Stomach (tissue), 19 donors: ENCODE measurements at places on chromosomes 11 and 22. TPM values are rescaled to one million over a fixed set of nuclear protein-coding genes. Genes with fewer than 3 reads are reported as not detected.

DNA sequence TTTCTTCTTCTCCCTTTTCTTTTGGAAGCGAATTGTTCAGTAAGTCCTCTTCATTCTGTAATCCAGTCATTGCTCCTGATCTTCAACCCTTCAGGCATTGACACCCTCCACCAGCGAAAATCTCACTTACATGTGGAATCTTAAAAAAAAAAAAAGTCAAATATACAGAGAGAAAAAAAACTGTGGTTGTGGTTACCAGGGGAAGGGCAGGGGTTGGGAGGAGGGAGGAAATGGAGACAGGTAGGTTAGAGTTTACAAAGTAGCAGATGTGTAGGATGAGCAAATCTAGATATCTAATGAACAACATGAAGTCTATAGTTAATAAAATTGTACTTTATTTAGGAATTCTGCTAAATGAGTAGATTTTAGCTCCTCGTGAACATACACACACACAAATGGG, 17.7 kb upstream of the TMEM123 start:
- no peak overlapping the region for H3K4me3 ChIP-seq
- H3K27me3 ChIP-seq = no peaks in the 10 kb centered on the region
- DNase-seq = no peak
- H3K4me1 ChIP-seq = peaks cover 30% of the 10 kb centered on the region
- H3K36me3 ChIP-seq = no peaks in the 10 kb centered on the region

OR5B3 gene
- not detected for total RNA-seq

DNA sequence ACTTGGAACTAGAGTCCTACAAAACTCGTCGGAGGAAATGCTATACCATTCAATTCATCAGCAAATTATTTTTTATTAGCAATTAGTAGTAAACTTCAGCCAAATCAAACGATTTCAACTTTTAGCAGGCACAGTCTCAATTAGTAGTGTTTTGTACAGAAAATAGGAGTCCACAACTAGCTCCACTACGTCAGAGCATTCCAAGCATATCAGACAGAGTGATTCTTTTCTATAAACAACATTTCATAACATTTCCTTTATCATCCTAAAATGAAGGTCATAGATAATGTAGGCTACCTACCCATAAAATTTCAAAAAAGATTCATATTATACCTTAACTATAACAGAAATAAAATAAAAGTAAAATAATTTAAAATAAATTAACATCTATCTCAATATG, 169.9 kb downstream of the KIF18A start:
- no peak for DNase-seq
- H3K4me3 ChIP-seq = no peak overlapping the region
- no peaks in the 10 kb centered on the region for H3K27me3 ChIP-seq
- no peak overlapping the region for H3K27ac ChIP-seq

DNA sequence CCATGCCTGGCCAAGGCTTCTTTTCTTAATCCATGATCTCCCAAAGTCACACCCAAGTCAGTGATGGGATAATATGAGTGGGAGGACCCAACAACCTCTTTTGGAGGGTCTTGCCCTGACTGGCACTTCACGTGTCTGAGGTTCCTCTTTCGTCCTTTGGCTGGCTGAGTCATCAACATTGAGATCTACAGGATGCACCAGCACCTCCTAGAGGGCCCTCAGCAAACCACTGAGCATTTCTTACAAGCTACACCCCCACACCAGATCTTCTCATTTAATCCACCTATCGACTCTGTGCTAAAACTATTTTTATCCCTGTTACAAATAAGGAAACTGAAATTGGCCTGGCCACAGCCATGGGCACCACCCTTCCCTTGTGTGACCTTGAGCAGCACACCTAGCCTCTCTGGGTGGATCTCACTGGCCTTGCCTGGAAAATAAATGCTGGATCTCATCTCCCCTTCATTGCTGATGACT, 63.4 kb downstream of the FLI1 start:
- no peaks in the 10 kb centered on the region for H3K36me3 ChIP-seq
- H3K27ac ChIP-seq = no peak overlapping the region
- no peak overlapping the region for H3K4me3 ChIP-seq
- H3K4me1 ChIP-seq = no peaks in the 10 kb centered on the region
- H3K27me3 ChIP-seq = no peaks in the 10 kb centered on the region
- no peak for DNase-seq

- H3K36me3 ChIP-seq = peaks cover 20% of the 10 kb centered on the region
- H3K27ac ChIP-seq = peak overlapping the region; percentile 20
- H3K4me3 ChIP-seq = no peak overlapping the region
- DNase-seq = peak; percentile 76
Observed at GRCh38 chr11:123083623-123084029, 21.7 kb upstream of the HSPA8 start.

APOA1 gene
- total RNA-seq = 22.9 TPM

ANO1 gene
- total RNA-seq = 32.7 TPM

- H3K27me3 ChIP-seq = no peaks in the 10 kb centered on the region
- H3K4me3 ChIP-seq = peak overlapping the region; percentile 65
- H3K4me1 ChIP-seq = peaks cover 48% of the 10 kb centered on the region
- peak; percentile 82 for DNase-seq
Observed at GRCh38 chr11:64842851-64843685, 1.4 kb downstream of the CDC42BPG start.

ALG9 gene
- 19.7 TPM for total RNA-seq

- peak overlapping the region; percentile 59 for H3K27ac ChIP-seq
- DNase-seq = no peak
- no peak overlapping the region for H3K4me3 ChIP-seq
- H3K27me3 ChIP-seq = no peaks in the 10 kb centered on the region
Observed at GRCh38 chr22:47293368-47294221, 531.1 kb downstream of the TBC1D22A start.

LGALS12 gene
- total RNA-seq = 0.55 TPM

ARSA gene
- total RNA-seq = 7.7 TPM

OR5AL1 gene
- total RNA-seq = not detected

LBHD1 gene
- 56.6 TPM for total RNA-seq

DNA sequence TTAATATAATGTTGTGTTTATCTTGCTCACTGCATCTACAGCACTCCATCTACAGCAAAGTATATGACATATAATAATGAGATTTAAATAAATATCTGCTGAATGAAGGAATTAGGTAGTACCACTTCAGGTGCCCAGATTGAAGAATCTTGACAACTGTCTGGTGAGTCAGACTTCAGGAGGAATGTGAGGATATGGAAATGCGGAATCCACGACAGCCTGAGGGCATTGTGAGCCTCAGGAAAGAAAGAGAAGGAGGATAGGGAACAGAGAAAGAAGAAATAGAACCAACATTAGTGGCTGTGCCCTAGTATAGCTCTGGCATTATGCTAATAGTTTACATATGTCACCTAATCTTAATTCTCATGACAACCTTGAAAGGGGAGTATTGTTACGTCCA, 304.4 kb downstream of the AASDHPPT start:
- no peaks in the 10 kb centered on the region for H3K36me3 ChIP-seq
- no peaks in the 10 kb centered on the region for H3K4me1 ChIP-seq
- H3K4me3 ChIP-seq = no peak overlapping the region
- no peaks in the 10 kb centered on the region for H3K27me3 ChIP-seq
- H3K27ac ChIP-seq = no peak overlapping the region

BLID gene
- total RNA-seq = not detected

DNA sequence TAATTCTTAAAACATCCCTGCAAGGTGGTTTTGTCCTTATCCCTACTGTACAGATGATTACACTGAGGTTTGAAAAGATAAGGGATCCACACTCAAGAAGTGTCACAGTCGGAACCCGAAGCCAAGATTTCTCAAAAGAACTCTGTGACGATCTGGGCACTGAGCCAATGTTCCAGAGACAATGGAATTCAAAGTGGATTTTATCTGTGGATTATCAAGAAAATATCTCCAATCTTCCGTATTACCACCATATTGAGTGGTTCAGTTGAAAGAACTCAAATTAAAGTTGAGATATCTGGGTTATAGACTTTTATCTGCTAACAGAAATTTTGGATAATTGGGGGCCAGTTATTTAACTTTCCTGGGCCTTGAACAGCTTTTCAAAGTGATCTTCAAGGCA, 100.0 kb upstream of the GRAMD1B start:
- no peak overlapping the region for H3K4me3 ChIP-seq
- DNase-seq = no peak
- H3K36me3 ChIP-seq = no peaks in the 10 kb centered on the region

FERMT3 gene
- 17.9 TPM for total RNA-seq

CASP4 gene
- 126 TPM for total RNA-seq

SAA2 gene
- total RNA-seq = not detected

DNA sequence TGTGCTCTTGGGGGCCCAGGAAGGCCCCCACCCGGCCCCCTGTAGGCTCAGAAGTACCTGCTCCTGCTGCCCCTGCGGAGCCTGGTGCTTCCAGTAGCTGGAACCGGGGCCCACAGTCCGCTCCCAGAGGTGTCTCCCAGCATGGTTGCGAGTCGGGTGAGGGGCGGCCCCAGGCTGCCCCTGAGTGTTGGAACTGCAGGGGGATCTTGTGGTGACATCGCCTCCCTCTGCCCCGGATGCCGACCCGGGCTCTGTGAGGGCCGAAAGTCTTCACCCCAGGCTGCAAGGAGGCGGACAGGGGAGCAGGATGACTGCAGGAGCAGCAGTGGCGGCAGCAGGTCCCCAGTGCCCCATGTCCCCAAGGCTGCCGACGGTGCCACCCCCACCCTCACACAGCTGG, 9.5 kb upstream of the PKP3 start:
- no peak overlapping the region for H3K27ac ChIP-seq
- DNase-seq = no peak
- H3K36me3 ChIP-seq = no peaks in the 10 kb centered on the region
- peaks cover 19% of the 10 kb centered on the region for H3K27me3 ChIP-seq

GRCh38 chr11:103872748-103873147, 163.7 kb upstream of the DDI1 start:
- H3K36me3 ChIP-seq = no peaks in the 10 kb centered on the region
- no peak overlapping the region for H3K27ac ChIP-seq
- no peaks in the 10 kb centered on the region for H3K27me3 ChIP-seq
- no peak overlapping the region for H3K4me3 ChIP-seq

- DNase-seq = no peak
- H3K36me3 ChIP-seq = peaks cover 13% of the 10 kb centered on the region
- no peaks in the 10 kb centered on the region for H3K27me3 ChIP-seq
- H3K4me1 ChIP-seq = no peaks in the 10 kb centered on the region
Observed at GRCh38 chr11:95877291-95877690, 46.6 kb downstream of the MTMR2 start.

PKNOX2 gene
- total RNA-seq = 4.9 TPM

DNA sequence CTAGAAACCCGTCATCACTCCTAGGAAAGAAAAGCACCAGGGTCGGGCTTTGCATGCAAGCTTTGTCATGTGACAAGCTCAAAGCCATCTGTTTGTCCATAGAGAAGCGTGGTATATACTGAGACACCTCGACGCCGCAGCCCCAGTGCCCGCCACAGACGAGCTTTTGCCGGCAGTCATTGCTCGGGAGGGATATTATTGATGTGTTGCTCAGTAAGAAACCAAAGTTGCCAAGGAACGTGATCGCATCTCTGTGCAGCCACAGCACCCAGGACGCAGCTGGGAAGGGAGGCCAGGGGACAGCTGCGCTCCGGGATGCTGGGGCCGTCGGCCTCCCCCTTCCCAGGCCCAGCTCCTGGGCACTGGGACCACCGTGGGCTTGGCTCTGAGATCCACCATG, 89.5 kb upstream of the KCNQ1OT1 start:
- H3K27me3 ChIP-seq = peaks cover 5% of the 10 kb centered on the region
- no peaks in the 10 kb centered on the region for H3K36me3 ChIP-seq
- no peak overlapping the region for H3K27ac ChIP-seq
- H3K4me3 ChIP-seq = no peak overlapping the region

DNA sequence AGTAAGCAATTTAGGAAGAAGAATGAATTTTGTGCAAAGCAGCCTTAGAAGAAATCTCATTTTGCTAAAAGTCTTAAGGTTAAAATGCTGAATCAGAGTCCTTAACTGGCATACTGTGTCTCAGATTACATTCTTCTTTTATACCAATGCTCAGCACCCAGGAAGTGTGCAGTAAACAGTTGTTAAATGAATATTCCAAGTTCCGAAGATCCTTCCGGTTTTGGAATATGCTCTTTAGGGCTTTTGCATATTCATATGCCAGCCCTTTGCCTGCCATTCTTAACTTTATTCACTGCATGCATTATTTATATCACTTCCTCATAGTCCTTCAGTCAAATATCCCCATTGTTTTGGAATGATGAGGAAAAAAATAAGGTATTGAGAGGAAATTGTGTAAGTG, 242.0 kb downstream of the DDX10 start:
- H3K36me3 ChIP-seq = no peaks in the 10 kb centered on the region
- no peak overlapping the region for H3K27ac ChIP-seq
- no peaks in the 10 kb centered on the region for H3K27me3 ChIP-seq
- no peaks in the 10 kb centered on the region for H3K4me1 ChIP-seq
- DNase-seq = no peak

GRCh38 chr11:73521621-73522020, 76.3 kb downstream of the FAM168A start:
- no peaks in the 10 kb centered on the region for H3K27me3 ChIP-seq
- H3K36me3 ChIP-seq = no peaks in the 10 kb centered on the region
- H3K27ac ChIP-seq = no peak overlapping the region

DNA sequence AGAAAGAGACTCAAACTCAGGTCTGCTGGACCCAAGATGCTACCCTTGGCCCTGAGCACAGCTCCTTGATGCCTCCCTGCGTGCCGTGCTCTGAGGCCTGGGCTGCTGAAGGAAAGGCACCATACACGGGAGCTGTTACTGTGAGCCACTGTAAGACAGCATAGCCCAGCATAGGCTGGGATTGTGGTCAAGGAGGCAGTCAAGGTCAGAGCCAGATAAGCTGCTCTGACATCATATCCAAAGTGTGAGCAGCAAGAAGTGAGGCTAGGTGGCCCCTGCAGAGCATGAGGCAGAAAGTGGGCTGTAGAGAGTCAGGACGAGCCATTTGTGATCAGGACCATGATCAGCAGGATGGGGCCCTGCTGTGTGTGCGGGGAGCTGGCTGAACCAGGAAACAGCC, 7.7 kb downstream of the SLC22A8 start:
- H3K36me3 ChIP-seq = no peaks in the 10 kb centered on the region
- H3K27me3 ChIP-seq = no peaks in the 10 kb centered on the region
- no peak overlapping the region for H3K4me3 ChIP-seq
- peak; percentile 67 for DNase-seq
- peaks cover 8% of the 10 kb centered on the region for H3K4me1 ChIP-seq
- H3K27ac ChIP-seq = no peak overlapping the region

CCDC81 gene
- not detected for total RNA-seq

KCNJ1 gene
- total RNA-seq = not detected

NADSYN1 gene
- total RNA-seq = 104 TPM

GGT5 gene
- 29.0 TPM for total RNA-seq

HTR3B gene
- total RNA-seq = not detected

GRCh38 chr11:78453140-78453935, 35.7 kb upstream of the GAB2 start:
- no peaks in the 10 kb centered on the region for H3K36me3 ChIP-seq
- H3K4me3 ChIP-seq = no peak overlapping the region
- H3K27me3 ChIP-seq = no peaks in the 10 kb centered on the region
- no peak overlapping the region for H3K27ac ChIP-seq
- peaks cover 4% of the 10 kb centered on the region for H3K4me1 ChIP-seq

MRGPRX3 gene
- not detected for total RNA-seq
